Stimulated activated CD4-positive, alpha-beta T cell treated with anti-CD3 and anti-CD28 coated beads, TNF-alpha, amount 100 ng/mL, for 4 hours (primary cell): ENCODE measurements at places on chromosomes 6 and 20.
A peak's percentile ranks its signal among the peaks of the same experiment; 100 is the strongest.

- DNase-seq = no peak
Observed at GRCh38 chr6:167815296-167815980, 11.3 kb upstream of the AFDN start.

- DNase-seq = no peak
Observed at GRCh38 chr20:4560667-4561066, 161.0 kb upstream of the PRND start.

GRCh38 chr6:157184202-157185015, 138.9 kb downstream of the TMEM242 start:
- peak; percentile 23 for DNase-seq

DNA sequence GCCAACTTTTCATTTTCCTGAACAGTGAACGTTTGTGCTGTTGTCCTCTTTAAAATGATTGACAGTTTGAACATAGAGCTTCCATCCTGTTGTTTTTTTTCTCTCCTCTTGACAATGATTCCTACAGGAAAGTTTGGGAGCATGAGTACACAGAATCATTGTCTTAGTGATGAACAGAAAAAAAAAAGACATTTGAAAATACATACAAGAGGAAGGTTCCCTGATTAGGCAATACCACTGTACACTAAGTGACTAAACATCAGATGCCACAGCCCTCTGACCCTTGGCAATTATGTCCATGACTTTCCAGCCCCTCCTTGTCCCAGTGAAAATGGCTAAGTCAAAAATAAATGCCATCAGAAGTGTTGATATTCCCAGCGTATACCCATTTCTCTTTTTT, 71.5 kb downstream of the RTN4IP1 start:
- no peak for DNase-seq

- DNase-seq = no peak
Observed at GRCh38 chr6:77318256-77318655, 145.0 kb downstream of the HTR1B start.
